Stimulated activated CD8-positive, alpha-beta memory T cell treated with anti-CD3 and anti-CD28 coated beads, Interleukin-15, amount 100 ng/mL, for 4 hours (primary cell): ENCODE measurements at places on chromosomes 13 and 19.

DNA sequence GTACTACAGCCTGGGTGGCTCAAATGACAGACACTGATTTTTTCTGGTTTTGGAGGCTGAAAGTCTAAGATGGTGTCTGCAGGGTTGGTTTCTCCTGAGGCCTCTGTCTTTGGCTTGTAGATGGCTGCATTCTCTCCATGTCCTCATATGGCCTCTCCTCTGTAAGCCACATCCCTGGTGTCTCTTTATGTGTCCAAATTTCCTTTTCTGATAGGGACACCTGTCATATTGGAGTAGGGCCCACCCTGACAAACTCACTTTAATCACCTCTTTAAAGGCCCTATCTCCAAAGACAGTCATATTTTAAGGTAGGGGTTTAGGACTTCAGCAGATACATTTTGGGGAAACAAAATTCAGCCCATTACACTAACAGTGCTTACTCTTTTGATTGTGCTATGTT, 32.0 kb upstream of the WASF3 start:
- DNase-seq, result no peak

DNA sequence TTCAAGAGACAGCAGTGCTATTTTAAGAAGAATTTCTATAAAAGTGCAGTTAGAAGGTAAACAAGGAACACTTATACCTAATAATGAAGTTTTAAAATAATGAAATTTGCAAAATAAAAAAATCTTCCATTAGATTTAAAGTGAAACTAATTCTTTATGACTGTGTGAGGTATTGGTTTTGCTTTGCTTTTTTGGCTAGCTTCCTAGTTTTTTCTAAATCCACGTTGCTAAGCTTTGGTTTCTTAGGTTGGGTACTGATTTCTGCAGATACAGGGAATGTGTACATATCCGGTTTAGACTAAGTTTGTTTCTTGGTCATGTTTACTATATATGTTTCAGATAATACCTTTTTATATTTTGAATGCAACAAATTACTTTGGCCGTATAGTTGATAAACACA, 59.8 kb downstream of the SLC7A9 start:
- DNase-seq, result no peak

DNA sequence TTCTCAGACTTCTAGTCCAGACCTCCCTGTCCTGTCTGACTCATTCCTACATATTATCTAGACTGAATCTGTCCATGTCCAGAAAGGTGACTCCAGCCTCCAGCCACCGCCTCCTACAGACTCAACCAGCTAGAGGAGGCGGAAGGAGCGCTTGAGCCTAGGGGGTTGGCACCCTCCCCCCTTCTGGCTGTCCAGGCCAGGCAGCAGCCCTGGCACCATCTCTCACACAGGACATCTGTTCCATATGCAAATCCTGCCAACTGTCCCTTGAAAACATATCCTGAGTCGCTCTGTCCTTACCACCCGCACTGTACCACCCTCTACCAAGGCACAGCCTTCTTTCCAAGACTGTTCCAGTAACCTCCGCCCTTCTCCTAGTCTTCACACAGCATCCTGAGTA, 150.7 kb upstream of the WASF3 start:
- no peak for DNase-seq

GRCh38 chr19:15283141-15283883, 49.0 kb downstream of the BRD4 start:
- DNase-seq, result no peak

- no peak for DNase-seq
Observed at GRCh38 chr19:56842412-56842811, 1.9 kb upstream of the PEG3 start.

DNA sequence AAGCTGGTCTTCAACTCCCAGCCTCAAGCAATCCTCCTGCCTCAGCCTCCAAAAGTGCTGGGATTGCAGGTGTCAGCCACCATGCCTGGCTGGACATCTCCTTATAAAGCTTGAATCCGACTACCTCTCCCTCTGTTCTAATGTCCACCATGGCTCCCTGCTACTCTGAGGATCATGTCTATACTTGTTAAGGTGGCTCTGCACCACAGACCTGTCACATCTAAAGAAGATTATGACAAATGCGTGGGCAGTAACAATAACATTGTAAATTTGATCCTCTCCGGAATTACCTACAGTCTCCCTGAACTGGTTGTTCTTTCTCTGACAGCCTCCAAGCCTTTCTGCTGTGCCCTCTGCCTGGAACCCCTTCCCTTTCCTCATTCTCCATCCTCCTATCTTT, 1.8 kb downstream of the NXNL1 start:
- no peak for DNase-seq

DNA sequence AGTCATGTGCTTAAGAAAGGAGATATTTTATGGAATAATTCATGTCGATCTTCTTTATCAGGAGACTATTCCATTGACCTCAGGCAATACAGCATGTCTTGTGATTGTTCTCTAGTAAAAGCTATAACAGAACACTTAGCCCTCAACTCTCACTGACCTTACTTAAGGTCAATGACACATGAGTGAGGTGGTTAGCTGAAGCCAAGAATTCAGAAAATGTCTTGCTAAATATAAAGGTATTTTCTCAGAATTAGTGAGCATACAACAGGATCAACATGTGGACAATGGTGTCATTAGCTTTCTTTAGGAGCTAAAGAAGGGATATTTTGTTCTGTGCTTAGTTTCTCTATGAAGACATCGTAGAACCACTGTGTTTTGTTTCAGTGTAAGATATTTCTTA, 1730.4 kb upstream of the SLC10A2 start:
- DNase-seq, result no peak

DNA sequence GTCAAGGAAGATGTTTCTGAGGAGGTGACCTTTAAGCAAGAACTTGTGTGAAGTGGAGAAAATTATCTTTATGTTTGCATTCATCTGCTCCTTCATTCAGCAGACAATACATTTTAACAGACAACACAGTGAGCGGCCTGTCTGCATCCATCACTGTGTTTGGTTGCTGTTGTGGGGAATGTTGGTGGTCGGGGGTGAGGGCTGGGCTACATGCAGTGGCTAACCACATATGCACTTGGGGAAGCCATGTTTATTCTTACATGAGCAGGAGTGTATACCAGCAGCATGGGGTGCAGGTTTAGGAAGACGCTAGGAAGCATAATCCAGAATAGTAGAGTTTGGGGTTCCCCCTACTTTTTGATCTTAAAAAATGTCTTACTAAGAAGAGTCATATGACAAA, 66.4 kb downstream of the DHRS12 start:
- no peak for DNase-seq

DNA sequence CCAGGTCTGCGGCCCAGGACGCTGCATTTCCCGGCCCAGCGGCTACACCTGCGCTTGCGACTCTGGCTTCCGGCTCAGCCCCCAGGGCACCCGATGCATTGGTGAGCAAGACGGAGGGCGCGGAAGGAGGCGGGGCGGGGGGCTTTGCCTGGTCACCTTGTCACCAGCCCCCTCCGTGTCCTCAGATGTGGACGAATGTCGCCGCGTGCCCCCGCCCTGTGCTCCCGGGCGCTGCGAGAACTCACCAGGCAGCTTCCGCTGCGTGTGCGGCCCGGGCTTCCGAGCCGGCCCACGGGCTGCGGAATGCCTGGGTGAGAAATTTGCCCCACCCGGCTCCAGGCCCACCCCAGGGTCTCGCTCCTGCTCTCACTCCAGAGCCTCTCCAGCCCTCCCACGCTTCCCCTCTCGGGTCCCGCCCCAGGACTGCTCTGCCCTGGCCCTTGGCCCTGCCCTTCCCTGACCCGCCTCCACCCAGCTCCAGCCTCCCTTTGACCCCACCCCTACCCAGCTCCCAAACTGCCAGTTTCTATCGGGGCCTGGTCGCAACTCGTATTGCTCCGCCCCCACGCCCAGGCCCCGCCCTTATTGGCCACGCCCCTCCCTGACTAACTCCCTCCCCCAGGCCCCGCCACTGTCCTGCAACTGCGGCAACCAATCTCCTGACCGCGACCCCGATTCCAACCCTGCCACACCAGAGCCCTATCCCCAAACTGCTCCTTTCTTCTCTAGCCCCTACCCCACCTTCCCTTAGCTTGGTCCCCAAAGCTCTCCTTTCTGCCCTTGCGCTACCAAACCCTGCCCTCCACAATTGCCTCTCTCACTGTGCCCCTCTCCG, 8.6 kb downstream of the LTBP4 start:
- peak; percentile 76 for DNase-seq

DNA sequence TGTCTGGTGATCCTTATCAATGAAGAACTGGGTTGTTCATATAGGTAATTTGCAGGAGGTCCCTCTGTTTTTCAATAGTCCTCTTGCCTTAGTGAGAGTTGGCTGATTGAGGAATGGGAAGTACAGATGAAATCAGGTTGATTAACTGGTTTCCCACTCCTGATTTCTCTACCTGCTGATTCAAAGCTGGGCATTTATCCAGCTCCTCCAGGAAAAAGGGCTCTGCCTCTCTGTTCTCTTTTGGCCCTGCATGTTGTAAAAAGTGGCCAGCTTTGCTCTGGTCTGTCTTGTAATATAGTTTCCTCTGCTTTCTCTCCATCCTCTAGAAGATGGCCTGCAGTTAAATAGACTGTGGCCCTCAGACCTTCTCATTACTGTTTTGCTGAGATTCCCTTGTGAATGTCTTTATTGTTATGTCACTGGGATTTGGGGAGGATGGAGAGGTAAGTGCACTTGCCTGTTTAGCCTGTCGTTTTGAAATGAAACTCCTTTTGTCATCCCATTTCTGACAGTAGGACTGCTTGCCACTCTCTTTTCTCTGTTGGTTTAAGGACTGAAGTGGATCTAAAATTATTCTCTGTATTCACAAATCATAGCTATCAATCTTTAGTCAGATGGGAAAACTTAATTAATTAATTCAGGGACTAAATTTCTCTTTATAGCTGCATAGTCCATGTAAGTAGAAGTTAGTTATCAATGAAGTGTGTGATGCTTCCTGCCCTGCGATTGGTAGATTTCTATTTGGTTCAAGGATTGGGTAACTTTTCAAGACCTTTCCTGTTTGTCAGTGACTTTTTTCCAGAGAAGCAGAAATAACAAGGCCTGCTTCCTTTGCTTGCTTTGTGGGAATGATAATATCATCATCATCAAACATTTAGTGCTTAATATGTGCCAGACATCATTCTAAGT, 28.5 kb downstream of the GARRE1 start:
- DNase-seq, result no peak

DNA sequence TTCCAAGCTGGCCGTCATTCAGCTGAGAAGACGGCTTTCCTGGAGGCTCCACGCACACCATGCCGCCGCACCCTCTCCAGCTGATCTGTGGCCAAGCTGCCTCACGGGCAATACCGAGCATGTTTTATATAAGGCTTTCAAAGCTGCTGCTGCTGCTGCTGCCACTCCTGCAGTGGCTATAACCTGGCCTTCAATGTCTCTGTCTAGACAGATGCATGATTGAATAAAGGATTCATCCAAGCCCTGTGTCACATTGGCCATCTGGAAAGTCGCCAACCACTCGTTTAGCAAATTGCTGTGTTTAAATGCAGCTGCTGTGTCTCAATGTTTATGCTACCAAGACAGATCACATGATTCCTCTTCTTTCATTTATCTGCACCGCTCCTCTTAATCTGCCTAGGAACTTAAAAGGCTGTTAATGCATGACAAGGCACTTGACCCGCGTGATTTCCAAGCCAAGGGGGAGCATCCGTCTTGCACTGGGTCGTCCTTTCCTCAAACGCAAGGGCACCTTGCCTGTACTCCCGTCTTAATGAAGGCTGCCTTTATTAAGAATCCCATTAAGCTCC, 114.3 kb downstream of the TEX26 start:
- DNase-seq, result no peak
